Peyer's patch (tissue), 4 donors: ENCODE measurements at places on chromosomes 1 and 21. TPM values are rescaled to one million over a fixed set of nuclear protein-coding genes. Genes with fewer than 3 reads are reported as not detected.
A peak's percentile ranks its signal among the peaks of the same experiment; 100 is the strongest.

The HS2ST1 gene
- 11.3 TPM for total RNA-seq

The FAM20B gene
- total RNA-seq = 16.5 TPM

The PIGR gene
- 588 TPM for total RNA-seq

The KCNN3 gene
- 0.85 TPM for total RNA-seq

The SYT11 gene
- 5.6 TPM for total RNA-seq

The CRABP2 gene
- not detected for total RNA-seq

The DSCAM gene
- 0.19 TPM for total RNA-seq

The KRTAP13-2 gene
- total RNA-seq = not detected

The ERRFI1 gene
- total RNA-seq = 43.7 TPM

The TTC24 gene
- total RNA-seq = not detected

The SDF4 gene
- total RNA-seq = 88.3 TPM

The SLAMF9 gene
- not detected for total RNA-seq

The IGSF5 gene
- not detected for total RNA-seq

The TRIM17 gene
- not detected for total RNA-seq

DNA sequence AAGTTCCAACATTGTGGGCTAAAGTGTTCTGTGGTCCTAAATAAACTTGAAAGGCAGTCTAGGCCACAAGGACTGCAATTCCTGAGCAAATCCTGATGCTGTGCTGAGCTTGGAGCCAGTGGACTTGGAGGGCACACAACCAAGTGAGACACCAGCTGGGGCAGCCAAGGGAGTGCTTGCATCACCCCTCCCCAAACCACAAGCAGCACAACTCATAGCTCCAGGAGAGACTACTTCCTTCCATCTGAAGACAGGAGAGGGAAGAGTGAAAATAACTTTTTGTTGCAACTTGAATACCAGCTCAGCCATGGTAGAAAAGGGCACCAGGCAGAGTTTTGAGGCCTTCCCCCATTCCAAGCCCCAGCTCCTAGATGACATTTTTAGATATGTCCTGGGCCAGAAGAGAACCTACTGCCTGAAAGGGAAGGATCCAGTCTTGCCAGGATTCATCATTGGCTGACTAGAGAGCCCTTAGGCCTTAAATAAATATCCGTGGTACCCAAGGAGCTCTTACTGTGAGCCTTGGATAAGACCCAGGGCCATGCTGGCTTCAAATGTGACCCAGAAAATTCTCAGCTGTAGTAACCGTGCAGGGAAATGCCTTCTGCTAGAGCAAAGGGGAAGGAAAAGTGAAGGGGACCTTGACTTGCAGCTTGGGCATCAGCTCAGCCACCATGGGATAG lies 35.4 kb upstream of the LRRC8B start:
- no peak for DNase-seq
- no peaks in the 10 kb centered on the region for H3K36me3 ChIP-seq
- H3K4me3 ChIP-seq = no peak overlapping the region
- no peaks in the 10 kb centered on the region for H3K4me1 ChIP-seq
- H3K27ac ChIP-seq = no peak overlapping the region
- no peaks in the 10 kb centered on the region for H3K27me3 ChIP-seq

- H3K36me3 ChIP-seq = no peaks in the 10 kb centered on the region
- no peak overlapping the region for H3K27ac ChIP-seq
- H3K4me1 ChIP-seq = no peaks in the 10 kb centered on the region
- no peaks in the 10 kb centered on the region for H3K27me3 ChIP-seq
- no peak overlapping the region for H3K4me3 ChIP-seq
Measured at GRCh38 chr1:85124091-85124490, 75.8 kb upstream of the MCOLN3 start.

GRCh38 chr1:224041032-224041431 lies 72.9 kb upstream of the FBXO28 start:
- no peak overlapping the region for H3K4me3 ChIP-seq
- H3K36me3 ChIP-seq = no peaks in the 10 kb centered on the region
- H3K27me3 ChIP-seq = no peaks in the 10 kb centered on the region
- H3K27ac ChIP-seq = no peak overlapping the region
- no peak for DNase-seq
- H3K4me1 ChIP-seq = no peaks in the 10 kb centered on the region

- no peaks in the 10 kb centered on the region for H3K36me3 ChIP-seq
- H3K27ac ChIP-seq = no peak overlapping the region
- DNase-seq = no peak
- no peaks in the 10 kb centered on the region for H3K4me1 ChIP-seq
- no peaks in the 10 kb centered on the region for H3K27me3 ChIP-seq
Measured at GRCh38 chr21:45126204-45126626, 51.8 kb downstream of the ADARB1 start.

DNA sequence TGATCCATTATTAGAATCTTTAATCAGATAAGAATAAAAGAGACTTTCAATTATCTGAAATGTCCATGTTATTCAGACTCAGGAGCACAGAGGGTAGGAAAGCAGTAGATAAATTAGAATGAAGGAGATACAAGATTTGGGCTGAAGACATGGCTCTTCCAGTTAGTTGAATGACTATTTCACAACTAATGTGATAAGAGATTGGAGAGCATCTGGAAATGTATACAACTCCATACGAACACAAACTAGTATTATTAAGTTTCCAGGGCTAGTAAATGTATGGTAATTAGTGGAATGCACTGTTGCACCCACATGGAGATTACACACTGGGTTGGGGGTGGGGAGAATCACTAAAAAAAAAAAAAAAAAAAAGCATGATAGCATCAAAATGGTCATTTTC lies 618.0 kb downstream of the KIF26B start:
- H3K27ac ChIP-seq = no peak overlapping the region
- no peaks in the 10 kb centered on the region for H3K4me1 ChIP-seq
- no peaks in the 10 kb centered on the region for H3K27me3 ChIP-seq
- no peaks in the 10 kb centered on the region for H3K36me3 ChIP-seq
- no peak for DNase-seq

- H3K4me1 ChIP-seq = no peaks in the 10 kb centered on the region
- no peaks in the 10 kb centered on the region for H3K36me3 ChIP-seq
- H3K4me3 ChIP-seq = no peak overlapping the region
- H3K27me3 ChIP-seq = no peaks in the 10 kb centered on the region
Measured at GRCh38 chr1:176790786-176791185, 327.8 kb downstream of the PAPPA2 start.

DNA sequence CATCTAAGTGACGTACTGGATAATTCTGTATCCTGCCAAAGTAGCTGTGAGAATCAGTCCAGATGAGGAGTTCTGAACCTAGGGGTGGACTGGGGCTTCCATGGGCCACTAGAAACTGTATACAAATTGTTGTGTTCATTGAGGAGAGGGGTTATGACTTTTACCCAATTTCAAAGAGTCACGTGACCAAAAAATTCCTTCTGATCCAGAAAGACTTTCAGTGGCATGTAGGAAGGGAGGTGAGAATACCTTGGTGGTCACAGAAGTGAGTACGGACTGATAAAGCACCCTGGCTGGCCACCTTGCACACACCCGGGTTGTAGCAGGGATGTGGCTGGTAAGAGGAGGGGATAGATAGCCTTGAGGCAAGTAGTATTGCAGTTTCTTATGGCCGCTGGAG lies 60.4 kb downstream of the BCAR3 start:
- H3K36me3 ChIP-seq = no peaks in the 10 kb centered on the region
- no peak overlapping the region for H3K4me3 ChIP-seq
- no peak overlapping the region for H3K27ac ChIP-seq

DNA sequence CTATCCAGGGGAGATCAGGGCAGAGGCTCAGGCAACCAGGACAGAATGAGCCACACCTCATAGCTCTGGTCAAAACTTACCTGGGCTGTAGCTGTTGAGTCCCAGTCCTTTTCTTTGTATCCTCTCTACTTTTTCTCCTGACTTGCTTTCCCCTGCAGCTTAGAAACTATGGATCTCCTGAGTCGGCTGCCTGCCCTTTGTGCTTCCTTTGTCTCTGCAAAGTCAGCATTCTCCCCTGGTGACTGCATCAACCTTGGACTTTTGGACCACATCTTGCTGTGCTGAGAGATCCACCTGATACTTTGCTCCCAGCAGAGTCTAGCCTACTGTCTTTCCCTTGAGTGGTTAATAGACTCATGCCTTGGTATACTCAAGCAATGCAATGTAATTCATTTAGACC lies 353.3 kb downstream of the SIPA1L2 start:
- peak overlapping the region; percentile 32 for H3K4me3 ChIP-seq
- H3K27ac ChIP-seq = peak overlapping the region; percentile 77
- H3K36me3 ChIP-seq = no peaks in the 10 kb centered on the region
- no peaks in the 10 kb centered on the region for H3K27me3 ChIP-seq
- peak; percentile 82 for DNase-seq

GRCh38 chr1:114718661-114719423 lies 2.3 kb upstream of the NRAS start:
- no peak overlapping the region for H3K27ac ChIP-seq
- DNase-seq = no peak
- no peaks in the 10 kb centered on the region for H3K4me1 ChIP-seq
- no peaks in the 10 kb centered on the region for H3K36me3 ChIP-seq
- H3K4me3 ChIP-seq = no peak overlapping the region
- H3K27me3 ChIP-seq = no peaks in the 10 kb centered on the region

DNA sequence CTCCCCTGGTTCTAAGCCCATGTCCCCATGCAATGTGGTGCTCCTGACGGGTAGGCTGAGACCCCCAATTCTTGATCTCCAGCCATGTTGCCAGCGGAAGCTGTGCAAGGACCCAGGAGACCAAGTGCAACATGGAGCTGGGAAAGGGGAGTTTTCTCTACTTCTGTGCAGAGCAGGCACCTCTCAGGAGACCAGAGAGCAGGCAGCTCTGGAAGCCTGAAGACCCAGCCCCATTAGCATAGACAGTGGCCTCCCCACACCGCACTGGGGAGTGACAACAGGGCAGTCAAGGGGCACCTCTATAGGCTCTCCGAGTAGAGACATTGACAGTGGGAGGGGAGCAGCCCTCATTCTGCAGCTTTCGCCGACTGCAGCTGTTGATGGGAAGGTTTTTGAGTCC lies 410.2 kb downstream of the MATN1 start:
- H3K4me3 ChIP-seq = no peak overlapping the region
- no peak for DNase-seq
- H3K27me3 ChIP-seq = no peaks in the 10 kb centered on the region
- no peak overlapping the region for H3K27ac ChIP-seq
- no peaks in the 10 kb centered on the region for H3K4me1 ChIP-seq
- H3K36me3 ChIP-seq = no peaks in the 10 kb centered on the region

DNA sequence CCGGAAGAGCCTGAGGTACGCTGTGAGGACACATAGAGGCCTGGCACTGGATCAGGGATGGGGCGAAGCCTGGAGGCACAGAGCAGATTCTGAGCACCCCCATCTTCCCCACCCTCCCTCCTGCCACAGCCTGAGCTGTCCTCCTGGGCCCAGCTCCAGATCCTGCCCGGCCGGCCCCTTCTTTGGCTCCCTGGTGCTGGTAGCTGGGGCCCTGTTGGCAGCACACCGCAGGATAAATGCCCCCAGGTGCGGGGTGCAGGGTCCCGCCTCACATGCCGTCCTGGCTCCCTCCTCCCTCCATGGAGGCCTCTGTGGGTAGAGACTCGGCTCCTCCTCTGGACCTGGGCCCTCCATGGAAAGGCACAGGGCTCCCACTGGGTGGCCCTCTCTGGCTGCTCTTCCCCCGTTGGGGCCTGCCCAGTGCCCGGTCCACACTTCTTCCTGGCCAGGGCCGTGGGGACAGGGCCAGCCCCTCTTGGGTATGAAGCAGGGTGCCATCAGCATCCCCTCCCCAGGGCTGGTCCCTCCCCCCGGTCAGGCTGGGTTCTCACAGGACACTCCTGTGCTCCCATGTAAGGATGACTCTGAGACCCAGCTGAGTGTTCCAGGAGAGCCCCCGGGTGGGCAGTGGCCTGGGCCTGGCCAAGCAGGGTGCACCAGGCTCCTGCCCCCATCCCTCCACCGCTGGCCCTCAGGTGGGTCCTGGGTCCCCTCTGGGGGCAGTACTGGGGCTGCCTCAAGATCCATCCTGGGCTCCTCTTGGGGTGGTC lies 1.1 kb upstream of the OBSCN start:
- no peaks in the 10 kb centered on the region for H3K4me1 ChIP-seq
- H3K36me3 ChIP-seq = no peaks in the 10 kb centered on the region
- H3K4me3 ChIP-seq = no peak overlapping the region
- peak; percentile 40 for DNase-seq
- H3K27me3 ChIP-seq = no peaks in the 10 kb centered on the region

DNA sequence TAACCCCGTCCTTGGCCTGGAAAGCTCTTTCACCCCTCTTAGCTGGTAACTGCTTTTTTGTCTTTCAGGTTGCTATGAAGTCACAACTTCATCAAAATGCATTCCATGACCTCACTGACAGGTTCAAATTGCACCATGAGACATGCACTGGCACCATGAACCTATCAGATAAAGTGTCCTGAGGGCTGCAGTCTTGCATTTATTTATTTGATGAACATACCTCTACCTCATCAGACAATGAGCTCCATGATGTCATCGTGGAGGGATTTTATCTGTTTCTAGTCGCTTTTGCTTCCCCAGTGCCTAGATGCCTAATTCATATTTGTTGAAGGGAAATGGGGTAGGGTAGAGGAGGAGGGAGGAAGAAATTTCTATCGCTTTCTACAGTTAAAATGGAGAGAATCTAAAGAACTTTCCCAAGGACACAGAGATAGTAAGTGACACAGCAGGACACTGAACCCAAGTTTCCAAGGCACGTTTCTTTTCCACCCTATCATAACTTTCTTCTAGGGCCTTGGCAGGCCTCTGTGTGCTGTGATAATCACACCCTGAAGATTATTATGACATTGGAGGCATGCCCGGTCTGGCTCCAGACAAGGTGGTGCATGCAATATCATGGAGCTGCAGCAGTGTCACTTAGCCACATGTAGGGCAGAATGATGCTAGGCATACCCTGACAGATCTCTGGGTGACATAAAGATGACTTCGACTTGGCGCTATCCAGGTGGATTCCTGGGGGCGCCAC lies 69.5 kb downstream of the CD58 start:
- H3K36me3 ChIP-seq = no peaks in the 10 kb centered on the region
- H3K4me3 ChIP-seq = no peak overlapping the region
- no peaks in the 10 kb centered on the region for H3K27me3 ChIP-seq

DNA sequence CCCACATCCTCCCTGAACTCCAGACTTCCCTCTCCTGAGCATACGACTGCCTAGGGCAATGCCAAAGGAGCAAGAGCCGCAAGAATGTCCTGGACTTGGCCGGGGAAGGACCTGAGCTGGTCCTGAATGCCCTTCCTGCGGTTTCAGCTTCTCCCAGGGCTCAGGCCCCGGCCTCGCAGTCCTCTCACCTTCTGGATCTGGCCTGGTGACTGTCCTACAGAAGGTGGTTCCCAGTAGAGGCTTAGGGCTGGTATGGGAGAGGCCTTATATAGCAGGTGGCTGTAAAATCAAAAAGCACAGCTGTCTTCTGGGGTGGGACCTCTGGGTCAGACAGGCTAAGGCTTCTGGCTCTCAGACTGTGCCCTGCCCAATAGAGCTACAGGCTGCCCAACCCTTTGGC lies at the start of gene LYPD8:
Gene LYPD8, minus strand, starts transcription at position 243 of the 400 bp plus-strand sequence. CDS start 4,678 bp downstream, outside the sequence.
- H3K27ac ChIP-seq = peak within 1 kb of the TSS; percentile 66
- H3K4me3 ChIP-seq = no peak within 1 kb of the TSS
- no peaks in the 10 kb centered on the region for H3K27me3 ChIP-seq
- H3K36me3 ChIP-seq = no peaks in the 10 kb centered on the region
- peaks cover 20% of the 10 kb centered on the region for H3K4me1 ChIP-seq
- DNase-seq = no peak

GRCh38 chr21:36663033-36663855 lies 35.7 kb upstream of the SIM2 start:
- no peak overlapping the region for H3K27ac ChIP-seq
- no peaks in the 10 kb centered on the region for H3K4me1 ChIP-seq

- no peak overlapping the region for H3K4me3 ChIP-seq
- DNase-seq = no peak
- no peaks in the 10 kb centered on the region for H3K4me1 ChIP-seq
- no peak overlapping the region for H3K27ac ChIP-seq
- no peaks in the 10 kb centered on the region for H3K36me3 ChIP-seq
Measured at GRCh38 chr1:176338877-176339276, 124.1 kb upstream of the PAPPA2 start.

GRCh38 chr1:20483833-20484518 lies 2.0 kb downstream of the CAMK2N1 start:
- no peaks in the 10 kb centered on the region for H3K36me3 ChIP-seq
- DNase-seq = peak; percentile 65
- peaks cover 64% of the 10 kb centered on the region for H3K4me1 ChIP-seq
- H3K27me3 ChIP-seq = no peaks in the 10 kb centered on the region
- H3K4me3 ChIP-seq = peak overlapping the region; percentile 66
- H3K27ac ChIP-seq = peak overlapping the region; percentile 100
